ENCODE measurements at places on chromosomes 3 and 15.

DNA sequence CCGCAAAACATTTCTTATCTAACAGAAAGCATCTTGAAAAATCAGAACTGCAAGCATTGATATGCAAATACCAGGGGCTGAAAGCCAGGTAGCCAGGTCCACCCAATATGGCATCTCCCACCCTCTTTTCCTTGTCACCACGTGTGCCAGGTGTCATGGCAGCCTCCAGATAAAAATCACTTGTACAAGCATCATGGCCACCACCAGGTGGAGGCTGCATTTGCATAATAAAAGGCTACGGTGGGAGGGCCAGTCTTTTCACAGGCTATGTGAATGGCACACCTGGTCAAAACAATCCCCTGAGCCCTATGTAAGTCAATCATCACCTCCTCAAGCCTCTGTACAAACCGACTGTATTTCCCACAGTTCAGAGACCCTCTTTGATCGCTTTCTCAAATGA lies 1233.1 kb upstream of the ALCAM start:
- DNase-seq: no peak

- no peak for DNase-seq
Observed at GRCh38 chr3:69353088-69353478, 32.8 kb downstream of the FRMD4B start.

DNA sequence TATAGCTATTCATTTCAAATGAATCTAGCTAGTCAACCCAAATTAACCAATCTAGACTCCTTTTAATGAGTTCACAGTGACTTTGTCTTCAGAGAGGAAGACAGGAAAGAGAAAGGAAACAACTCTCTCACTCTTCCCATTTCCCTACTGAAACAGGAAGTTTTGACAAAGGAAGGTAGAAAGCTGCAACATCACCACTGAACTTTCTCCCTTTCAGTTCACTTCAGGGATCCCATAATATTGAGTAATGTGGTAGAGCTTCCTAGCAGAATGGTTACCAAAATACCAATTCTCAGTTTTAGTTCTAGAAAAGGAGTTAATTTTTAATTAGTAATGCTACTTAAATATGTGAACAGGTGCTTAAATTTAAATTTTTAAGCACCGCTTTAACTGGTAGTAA lies 7.5 kb downstream of the VPS13C start:
- DNase-seq: no peak

DNA sequence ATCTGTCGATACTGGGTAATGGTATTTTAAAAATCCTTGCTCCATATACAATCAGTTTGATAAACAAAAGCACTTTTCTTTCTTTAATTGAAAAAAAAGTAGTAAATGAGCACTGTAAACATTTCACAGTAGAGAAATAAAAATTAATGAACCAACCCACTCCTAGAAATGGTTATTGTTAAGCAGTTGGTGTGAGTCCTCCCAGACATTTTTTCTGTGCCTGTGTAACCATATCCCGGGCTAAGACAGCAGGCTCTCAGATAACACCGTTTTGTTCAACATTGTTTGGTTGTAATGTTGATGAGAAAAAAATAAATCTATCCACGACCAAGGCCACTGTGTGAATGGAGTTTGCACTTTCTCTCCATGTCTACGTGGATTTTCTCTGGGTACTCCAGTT lies 42.6 kb downstream of the PXK start:
- no peak for DNase-seq

DNA sequence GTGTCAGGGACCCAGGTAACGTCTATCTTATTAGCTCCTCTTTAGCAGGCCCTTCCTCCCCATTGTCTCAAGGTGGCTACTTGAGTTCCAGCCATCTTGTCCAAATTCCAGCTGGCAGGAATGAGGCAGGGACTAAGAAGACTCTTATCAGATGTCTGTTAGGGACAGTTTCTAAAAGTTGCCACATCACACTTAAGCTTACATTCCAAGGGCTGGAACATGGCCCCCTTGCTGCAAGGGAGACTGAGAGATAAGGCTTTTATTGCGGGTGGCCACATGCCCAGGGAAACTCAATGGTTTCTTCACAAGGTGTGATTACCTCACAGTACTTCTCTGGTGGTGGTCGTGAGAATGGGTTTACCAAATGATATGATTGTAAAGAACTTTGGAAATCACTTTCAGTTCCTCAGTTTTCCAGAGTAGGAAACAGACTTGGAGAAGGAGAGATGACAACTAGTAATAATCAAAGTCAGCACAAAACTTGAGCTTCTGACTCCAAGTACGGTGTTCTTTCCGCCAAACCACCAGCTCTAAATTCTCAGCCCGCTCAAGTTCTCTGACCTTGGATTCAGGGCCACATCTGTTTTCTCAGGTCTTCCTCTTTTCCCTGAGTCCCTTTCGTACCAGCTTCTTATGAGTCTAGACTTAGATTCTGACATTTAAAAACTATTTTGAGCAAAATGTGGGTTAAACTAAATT lies 14.2 kb downstream of the PDIA5 start:
- peak; percentile 73 for DNase-seq
